Stimulated activated CD4-positive, alpha-beta T cell treated with anti-CD3 and anti-CD28 coated beads, Interleukin-1b, Interleukin-23, amount 100 ng/mL, for 1 hour (primary cell): ENCODE measurements at places on chromosomes 12 and 14.
A peak's percentile ranks its signal among the peaks of the same experiment; 100 is the strongest.

GRCh38 chr12:76379261-76379660 lies 31.0 kb upstream of the BBS10 start:
- no peak for DNase-seq

DNA sequence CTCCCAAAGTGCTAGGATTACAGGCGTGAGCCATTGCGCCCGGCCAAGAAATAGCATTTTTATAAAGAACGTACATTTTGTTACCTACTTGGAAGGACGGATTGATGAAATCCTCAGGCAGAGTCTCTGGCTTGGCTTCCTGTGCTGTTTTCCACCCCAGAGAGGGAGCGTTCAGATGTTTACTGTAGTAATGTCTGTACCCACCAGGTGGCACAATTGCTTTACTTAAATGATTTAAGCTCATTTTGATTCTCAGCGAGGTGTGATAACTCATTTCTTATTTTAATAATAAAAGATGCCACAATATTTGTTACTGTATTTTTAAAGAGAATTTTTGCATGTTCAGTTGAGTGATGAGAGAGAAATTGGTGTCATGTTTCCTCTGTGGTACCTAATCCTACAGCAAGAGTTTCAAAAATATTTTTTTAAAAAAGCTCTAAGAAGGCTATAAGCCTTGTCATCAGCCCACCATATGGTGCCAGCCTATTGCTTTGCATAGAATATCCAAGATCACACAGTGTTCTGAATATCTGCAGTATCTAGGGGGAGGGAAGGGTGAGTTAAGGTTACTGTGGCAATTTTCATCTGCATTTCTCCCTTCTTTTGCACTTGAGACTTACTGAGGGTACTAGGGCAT lies 82.6 kb upstream of the TRAF3 start:
- DNase-seq: peak; percentile 21

DNA sequence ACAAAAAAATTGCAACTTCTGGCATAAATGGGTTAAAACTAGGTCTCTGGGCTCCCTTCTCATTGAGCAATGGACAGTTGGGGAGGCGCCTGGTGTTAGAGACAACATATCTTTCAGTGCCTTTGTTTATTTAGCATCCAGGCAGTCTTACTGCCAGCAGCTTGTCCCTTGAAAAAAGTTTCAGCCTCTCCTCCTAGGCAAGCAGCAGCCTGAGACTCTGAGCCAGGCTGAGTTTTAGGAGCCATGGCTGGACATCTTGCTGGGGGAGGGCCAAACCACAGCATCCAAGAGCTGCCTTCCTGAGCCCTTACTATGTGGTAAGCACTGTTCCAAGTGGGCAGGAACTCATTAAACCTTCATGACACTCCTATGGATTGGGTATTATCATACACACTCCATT lies 10.1 kb upstream of the JDP2 start:
- DNase-seq: no peak

GRCh38 chr12:13039328-13039956 lies 4.7 kb upstream of the FAM234B start:
- DNase-seq: no peak

DNA sequence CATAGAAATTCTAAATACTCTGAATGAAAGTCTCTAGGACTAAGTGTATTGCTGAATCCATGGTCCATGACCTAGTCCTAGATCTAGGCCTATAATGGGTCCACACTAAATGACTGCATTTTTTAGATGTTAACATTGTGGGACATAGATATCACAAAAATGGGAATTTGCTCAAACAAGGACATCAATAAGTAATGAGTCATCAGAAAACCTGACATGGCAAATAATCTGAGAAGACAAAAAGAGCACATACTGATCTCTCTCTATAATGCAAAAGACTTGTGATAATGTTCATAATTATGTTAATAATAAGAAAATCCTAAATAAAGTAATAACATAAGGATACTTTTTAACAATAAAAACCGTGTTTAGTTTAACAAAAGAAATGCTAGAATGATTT lies 1168.4 kb downstream of the FSCB start:
- DNase-seq: no peak

GRCh38 chr12:121893961-121894460 lies 5.4 kb downstream of the PSMD9 start:
- no peak for DNase-seq

DNA sequence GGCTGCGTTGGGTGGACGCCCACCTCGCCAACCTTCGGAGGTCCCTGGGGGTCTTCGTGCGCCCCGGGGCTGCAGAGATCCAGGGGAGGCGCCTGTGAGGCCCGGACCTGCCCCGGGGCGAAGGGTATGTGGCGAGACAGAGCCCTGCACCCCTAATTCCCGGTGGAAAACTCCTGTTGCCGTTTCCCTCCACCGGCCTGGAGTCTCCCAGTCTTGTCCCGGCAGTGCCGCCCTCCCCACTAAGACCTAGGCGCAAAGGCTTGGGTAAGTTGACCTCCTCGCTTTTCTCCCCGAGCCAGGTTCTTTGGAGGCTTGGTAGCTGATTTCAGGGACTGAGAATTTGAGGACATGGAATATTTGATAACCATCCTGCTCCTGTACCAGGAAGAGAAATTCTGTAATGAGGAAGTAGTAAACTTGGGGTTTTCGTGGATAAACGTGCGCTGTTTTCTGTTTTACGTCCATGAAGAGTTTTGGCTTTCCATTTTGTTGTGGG lies 530 bp downstream of the APAF1 start:
- no peak for DNase-seq

- no peak for DNase-seq
Measured at GRCh38 chr14:50910495-50911420, 33.5 kb downstream of the PYGL start.

DNA sequence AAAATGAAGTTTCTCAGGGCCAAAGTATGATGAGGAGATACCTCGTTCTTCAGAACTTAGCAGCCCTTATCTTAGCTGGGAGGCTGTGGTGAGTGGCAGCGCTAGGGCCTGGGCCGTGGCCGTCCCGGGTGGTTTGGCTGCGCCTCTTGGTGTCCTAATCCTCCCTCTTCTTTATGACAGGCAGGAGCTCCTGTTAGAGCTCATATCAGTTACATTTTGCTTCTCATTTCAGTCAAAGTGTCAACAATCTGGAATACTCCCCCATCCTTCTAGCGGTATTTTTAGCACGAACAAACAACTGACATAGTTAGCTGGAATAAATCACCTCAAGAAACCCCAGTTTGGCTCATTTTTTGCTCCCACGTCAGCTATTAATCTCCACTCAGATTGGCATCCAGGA lies 188.8 kb downstream of the TTC7B start:
- no peak for DNase-seq

DNA sequence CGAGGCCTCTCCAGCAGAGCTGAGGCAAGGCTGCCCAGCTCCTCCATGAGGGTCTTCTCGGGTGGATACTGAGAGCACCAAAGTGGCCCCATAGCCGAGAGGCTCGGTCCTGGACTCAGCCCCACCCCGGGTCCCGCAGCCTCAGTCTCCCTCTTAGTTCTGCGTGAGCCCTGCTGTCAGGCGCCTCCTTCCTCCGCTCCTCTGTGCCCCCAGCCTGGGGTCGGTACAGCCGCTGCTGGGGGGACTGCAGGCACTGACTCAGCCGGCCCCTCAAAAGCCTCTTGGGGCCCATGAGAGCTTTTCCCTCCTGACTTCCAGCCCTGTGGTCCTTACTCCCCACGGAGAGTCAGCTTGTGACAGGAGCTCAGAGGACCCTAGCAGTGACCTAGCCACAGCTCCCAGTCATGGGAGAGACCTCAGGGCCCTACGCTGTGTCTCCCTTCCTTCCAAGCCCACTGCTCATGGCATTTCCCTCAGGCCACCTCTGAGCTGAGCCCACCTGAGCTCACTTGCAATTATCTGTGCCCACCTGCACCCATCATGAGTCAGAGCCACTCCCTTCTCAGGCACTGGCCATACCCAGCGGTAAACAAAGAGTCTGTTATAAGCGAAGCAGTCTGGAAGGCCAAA lies 295.0 kb upstream of the RTL1 start:
- no peak for DNase-seq

- DNase-seq: no peak
Measured at GRCh38 chr14:103341250-103342129, 7.5 kb downstream of the EIF5 start.

DNA sequence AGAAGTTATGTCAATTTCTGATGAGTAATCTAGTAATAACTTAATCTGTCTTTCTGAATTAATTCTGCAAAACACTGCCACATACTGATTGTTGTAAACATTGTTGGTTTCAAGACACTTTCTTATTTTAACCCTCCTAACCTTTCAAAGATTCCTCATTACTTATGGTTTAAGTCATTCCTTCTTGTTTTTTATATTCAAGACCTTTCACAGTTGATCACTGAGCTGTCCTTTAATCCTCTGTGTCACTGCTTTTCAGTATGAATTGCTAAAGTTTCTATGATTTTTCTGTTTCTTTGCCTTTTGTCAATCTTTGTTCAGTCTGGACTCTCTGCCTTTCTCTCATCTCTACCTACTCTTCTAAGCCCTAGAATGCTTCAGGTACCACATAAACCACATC lies 164.7 kb downstream of the RAD51B start:
- DNase-seq: no peak

GRCh38 chr12:78446555-78446954 lies 418.0 kb upstream of the SYT1 start:
- no peak for DNase-seq

- DNase-seq: no peak
Measured at GRCh38 chr12:57477710-57478681, 1.7 kb downstream of the ARHGAP9 start.

DNA sequence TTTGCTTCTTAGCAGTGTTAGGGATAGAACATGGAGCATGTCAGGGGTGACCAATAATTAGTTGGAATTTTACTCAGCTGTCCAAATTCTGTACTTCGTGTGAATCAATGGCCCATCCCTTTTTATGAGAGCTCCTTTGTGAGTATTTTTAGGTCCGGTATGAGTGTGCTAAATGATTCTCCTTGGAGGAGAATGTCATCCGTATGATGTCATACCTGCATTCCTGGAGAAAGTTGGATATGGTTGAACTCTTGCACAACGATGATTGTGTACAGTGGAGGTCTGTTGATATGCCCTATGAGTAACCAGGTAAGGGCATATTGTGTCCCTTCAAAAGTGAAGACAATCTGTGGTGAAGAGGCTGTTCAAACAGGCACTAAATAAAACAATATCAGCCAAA lies 400.8 kb downstream of the GXYLT1 start:
- no peak for DNase-seq

GRCh38 chr14:95663226-95663797 lies 22.9 kb upstream of the TCL1B start:
- no peak for DNase-seq

- DNase-seq: no peak
Measured at GRCh38 chr14:86091811-86092210, 561.9 kb downstream of the FLRT2 start.

DNA sequence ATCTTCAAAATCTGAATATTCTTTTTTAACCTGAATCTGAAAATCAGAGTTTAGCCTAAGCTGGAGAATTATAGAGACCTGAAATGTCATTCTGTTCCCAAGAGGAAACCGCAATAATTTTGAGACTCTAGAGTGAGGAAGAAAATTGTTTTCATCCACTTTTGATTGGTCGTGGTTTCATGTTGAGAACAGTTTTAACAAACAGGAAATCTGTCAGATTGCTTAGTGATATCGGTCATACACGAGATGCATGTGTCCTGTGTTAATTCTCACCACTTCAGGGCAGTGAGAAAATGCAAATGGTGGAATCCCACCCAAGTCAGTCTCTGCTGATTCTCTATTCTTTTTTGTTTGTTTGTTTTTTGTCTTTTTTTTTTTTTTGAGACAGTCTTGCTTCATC lies 1498.5 kb upstream of the TMEM132C start:
- no peak for DNase-seq

DNA sequence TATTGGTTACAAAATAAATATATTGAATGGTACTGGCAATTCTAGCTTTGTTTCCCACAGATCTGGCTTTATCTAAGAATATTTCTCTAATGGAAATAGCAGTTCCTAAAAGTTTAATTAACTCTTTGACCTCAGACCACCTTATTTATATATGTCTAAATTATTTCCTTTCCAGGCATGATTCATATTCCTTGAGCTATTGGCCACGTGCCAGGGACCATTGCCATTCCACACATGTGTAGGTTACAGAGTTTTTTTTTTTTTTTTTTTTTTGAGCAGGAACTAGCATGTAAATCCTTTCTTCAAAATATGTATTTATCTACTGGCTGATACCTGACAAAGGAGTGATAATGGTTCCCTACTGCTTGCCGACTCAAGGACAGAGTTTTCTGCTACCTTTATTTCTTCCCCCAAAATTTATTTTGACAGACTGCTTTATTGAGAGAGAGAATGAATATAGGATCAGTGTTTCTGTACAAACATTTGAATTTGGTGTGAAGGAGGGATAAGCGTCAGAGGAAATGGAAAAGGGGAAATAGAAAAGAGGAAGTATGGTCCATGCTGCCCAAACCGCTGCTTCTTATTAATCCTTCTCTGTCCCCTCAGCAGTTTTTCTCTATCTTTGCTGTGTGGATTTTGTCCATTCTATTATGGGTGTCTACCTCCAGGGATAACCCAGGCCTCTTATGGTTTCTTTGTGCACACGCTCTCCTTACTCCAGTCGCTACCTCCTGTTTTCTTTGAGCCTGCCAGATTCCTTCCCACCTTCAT lies 36.4 kb downstream of the PDE3A start:
- no peak for DNase-seq

DNA sequence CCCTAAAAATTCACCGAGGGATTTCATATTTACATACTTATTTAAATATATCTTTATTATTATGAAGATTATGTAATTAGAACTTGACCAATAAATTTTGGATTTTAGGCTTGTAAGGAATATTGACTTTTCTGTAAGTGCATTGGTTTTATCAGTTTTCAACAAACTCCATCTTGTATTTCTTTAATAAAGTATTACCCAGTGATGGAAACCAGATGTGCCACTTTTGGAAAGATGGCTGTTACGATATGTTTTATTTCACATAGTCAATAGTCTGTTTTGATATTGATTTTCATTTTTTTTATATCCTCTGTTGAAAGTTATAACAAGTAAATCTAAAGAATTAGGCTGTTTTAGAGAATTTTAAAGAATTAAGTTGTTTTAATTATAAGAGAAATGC lies 1.8 kb downstream of the MON2 start:
- DNase-seq: no peak

- DNase-seq: no peak
Measured at GRCh38 chr12:116236976-116237375, 40.5 kb downstream of the MED13L start.

- no peak for DNase-seq
Measured at GRCh38 chr12:29578070-29578469, 80.6 kb upstream of the OVCH1 start.

- DNase-seq: no peak
Measured at GRCh38 chr14:74685921-74686678, 26.8 kb downstream of the AREL1 start.

DNA sequence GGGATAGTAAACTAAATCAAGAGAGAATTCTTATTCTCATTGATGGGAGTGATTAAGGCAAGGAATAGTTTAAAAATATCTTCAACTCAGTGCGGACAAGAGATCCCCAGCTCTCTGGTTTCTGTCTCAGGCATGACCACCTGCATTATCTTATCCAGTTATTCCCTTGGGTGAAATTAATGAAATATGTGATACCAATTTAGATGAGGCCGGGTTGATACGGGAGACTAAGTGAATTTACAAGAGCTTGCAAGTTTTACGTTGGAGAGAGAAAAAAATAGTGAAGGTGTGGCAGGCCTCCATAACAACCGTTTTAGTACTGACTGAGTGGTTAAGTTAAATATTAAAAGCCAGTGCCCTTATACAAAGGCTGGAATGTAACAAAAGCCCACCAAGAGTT lies 61.1 kb upstream of the PLBD1 start:
- no peak for DNase-seq

- DNase-seq: no peak
Measured at GRCh38 chr14:99190696-99191394, 81.2 kb downstream of the BCL11B start.

GRCh38 chr12:121534495-121535148 lies 46.2 kb downstream of the KDM2B start:
- no peak for DNase-seq
